ENCODE measurements at places on chromosomes 5 and 9. TPM values are rescaled to one million over a fixed set of nuclear protein-coding genes. Genes with fewer than 3 reads are reported as not detected.

Gene FGF1
- polyA plus RNA-seq = 21.0 TPM

GRCh38 chr5:108649646-108650045, 98.1 kb upstream of the FER start:
- DNase-seq = no peak

- DNase-seq = no peak
Observed at GRCh38 chr5:10476878-10477277, 35.2 kb downstream of the ROPN1L start.

- no peak for DNase-seq
Observed at GRCh38 chr5:172216345-172216744, 22.4 kb downstream of the EFCAB9 start.

GRCh38 chr5:2353211-2353610, 398.3 kb downstream of the IRX2 start:
- no peak for DNase-seq

DNA sequence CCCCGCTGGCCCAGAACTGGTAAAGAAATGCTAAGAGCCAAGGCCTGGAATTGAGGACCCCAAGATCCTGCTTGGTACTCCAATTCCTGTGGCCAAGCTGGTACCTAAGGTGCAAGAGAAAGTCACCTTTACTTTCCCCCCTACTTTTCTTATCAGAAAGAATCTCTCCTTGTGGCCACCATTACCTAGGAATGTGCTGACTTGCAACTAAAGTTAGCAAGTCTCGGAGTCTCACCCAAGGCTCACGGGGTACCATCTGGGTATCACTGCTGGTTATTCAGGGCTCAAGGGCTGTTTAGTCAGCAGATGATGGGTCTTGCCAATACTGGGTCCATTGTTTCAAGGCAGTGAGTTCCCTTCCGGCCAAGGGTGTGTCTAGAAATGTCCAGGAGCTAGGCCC, 270.2 kb downstream of the KDM4C start:
- no peak for DNase-seq

DNA sequence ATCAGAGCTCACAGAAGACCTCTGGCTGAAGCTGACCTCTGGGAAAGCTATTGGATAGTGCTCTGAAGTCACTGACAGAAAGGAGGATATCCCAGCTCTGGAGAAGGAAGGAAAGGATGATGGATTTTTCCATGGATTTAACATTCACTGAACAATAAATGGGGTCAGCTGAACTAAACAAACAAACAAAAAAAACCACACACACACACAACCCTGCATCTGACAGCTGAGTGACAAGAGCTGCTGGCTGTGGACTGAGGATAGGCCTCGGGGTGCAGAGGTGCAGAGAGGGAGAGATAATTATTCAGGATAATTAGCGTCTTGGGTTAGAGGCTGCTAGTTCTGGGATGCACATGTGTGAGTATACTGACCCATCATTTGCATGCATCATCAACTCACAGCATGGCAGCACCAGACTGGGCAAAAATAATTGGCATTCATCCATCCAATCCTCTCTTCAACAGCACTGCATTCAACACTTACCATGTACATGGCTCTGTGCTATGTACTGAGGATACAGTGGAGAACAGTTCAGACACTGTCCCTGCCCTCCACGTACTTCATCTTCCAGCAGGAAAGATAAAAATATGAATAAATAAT, 131.4 kb upstream of the TRIM32 start:
- no peak for DNase-seq

DNA sequence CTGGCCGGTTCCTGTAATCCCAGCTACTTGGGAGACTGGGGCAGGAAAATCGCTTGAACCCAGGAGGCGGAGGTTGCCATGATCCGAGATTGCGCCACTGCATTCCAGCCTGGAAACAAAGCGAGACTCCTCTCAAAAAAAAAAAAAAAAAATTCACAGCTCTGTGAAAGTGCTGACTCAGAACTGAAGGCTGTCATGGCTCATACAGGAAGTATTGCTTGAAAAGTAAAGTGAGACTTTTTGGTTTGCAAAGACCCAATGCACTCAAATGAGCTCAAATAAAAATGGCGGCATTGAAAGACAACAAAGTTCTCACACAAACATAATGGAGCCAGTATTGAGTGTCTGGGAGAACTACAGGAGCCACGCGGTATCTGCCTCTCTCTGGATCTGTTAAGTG, 202.1 kb downstream of the FBXL7 start:
- no peak for DNase-seq

Gene PDE4D
- 35.9 TPM for polyA plus RNA-seq

GRCh38 chr5:33114361-33114760, 326.4 kb upstream of the TARS1 start:
- DNase-seq = no peak

DNA sequence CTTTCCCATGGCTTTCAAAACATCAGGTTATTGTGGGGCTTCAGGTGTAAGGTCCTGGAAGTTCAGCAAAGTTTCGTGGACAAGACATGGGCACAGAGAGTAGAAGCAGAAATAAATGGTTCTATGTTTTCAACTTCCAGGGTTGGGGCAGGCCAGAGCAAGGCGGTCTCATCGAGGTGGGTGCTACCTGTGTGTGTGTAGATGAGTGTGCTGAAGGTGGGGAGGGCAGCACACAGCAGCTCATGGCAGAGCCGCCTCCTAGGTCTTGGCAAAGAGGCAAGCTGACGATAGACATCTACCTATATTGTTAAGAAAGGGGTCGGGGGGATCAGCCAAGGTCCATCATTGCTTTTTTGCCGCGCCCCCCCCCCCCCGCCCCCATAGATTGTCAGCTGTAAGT, 3.8 kb downstream of the RAB24 start:
- DNase-seq = no peak

Gene HMMR
- polyA plus RNA-seq = 21.5 TPM

Gene LCN9
- not detected for polyA plus RNA-seq

- no peak for DNase-seq
Observed at GRCh38 chr5:40220260-40220659, 459.5 kb upstream of the PTGER4 start.

DNA sequence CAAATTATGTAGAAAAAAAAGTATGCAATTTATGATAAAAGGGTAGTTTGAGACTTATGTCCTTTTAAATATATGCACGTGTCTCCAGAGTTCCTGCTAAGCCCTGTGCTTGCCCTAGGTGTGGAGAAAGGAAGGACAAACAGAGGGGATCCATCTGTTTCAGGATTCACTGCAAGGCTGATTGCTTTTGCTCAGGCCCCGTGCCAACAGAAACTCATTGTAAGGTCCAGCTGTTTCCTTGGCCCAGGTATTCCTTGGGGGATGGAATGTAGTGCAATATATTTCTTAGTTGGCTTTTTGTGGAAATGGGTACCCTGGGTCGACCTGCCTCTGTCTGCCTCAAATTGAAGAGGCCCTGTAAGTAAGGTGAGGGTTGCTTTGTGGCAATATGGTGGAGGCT, 268.6 kb upstream of the CLINT1 start:
- DNase-seq = no peak

DNA sequence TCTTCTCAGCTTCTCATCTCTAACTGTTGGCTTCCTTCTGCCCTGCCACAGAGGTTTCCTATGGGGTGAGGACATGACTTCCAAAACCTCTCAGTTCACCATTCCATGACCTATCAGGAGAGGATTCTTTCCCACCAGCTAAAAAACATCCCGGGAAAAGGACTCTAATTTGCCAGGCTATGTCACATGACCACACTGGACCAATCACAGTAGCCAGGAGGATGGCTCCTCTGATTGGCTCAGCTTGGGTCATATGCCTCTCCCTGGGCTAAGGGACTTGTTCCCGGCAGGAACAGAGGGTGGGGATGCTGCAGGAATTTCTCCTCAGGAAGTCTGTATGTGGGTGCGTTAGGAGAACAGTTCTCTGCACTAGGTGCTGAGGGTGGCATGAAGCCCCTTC, 40.3 kb upstream of the XPA start:
- no peak for DNase-seq

DNA sequence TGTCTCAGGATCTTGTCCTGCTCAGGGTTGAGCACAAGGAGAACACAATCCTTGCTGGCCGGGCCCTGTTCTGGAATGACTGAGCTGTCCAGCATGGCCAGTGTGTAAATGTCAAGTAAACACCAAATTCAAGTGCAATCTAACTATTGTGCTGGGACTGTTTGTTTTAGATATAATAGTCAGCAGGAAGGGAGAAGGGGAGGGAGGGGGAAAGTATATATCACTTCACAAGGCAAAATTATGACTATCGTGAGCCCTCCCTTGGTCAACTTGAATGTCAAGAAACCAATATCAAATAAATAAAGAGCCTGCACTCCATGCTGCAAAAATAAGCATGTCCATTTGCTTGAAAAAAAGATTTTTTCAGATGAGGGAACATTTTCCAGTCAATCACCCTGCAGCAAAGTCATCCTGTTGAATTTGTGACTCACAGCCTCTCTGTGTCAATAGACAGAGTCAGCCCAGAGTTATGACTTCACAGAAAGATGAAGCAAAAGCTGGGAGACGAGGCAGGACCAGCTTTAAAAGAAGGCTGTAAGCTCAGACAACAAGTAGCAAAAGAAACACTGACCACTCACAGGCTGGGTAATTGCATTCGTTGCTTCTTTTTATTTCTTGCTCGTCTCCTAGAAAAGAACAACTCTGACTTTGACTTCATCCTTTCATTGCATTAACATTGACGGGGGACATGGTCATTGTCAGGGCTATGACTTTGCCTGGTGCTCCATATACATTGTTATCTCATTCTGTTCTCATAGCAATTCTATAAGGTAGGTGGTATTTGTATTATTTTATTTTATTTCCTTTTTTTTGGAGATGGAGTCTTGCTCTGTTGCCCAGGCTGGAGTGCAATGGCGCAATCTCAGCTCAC, 15.3 kb upstream of the KLF4 start:
- no peak for DNase-seq

Gene IFNA13
- polyA plus RNA-seq = not detected

DNA sequence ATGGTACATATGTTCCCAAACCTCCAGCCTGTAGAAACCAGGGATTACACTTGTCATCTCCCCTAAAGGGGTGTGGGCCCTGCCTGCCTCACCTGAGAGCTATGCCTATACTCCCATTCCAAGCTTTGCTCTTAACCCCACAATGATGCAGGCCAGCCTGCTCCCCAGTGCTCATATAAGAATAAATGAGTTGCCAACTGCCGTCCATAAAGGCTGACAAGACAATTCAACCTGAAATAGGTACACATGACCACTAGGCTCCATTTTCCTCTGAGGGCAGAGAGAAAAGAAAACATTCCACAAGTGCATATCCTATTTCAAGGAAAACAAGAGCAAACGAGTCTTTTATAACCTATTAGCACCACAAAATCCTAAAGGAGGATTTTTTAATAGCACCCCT, 28.4 kb downstream of the SKP1 start:
- no peak for DNase-seq

- DNase-seq = no peak
Observed at GRCh38 chr9:125705893-125706292, 1.1 kb downstream of the MAPKAP1 start.

DNA sequence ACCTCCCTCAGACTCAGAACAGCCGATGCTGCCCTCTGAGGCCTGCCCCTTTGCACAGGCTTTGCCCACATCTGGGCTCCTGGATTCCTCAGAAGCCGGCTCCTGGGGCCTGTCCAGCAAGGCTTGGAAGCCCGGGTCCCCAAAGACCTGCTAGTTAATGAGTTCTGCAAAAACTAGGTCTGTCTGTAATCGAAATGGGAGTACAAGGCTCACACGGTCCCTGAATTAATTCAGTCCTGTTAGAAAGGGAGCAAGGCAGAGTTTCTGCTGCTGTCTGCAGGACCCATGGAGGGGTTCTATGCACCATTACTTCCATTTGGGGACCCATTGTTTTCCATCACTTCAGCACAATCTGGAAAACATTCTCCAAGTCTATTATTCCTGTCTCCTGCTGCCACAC, 221.8 kb downstream of the MELK start:
- DNase-seq = no peak

Gene NKD2
- 29.4 TPM for polyA plus RNA-seq

- no peak for DNase-seq
Observed at GRCh38 chr5:138752341-138752950, 779 bp upstream of the CTNNA1 start.

GRCh38 chr9:124654431-124654830, 116.7 kb downstream of the NR6A1 start:
- DNase-seq = no peak

Gene IFT74
- polyA plus RNA-seq = 38.5 TPM

- peak; percentile 95 for DNase-seq
Observed at GRCh38 chr9:86947146-86948073, at the start of gene GAS1. Gene GAS1, minus strand, starts transcription at chr9:86947506. Its CDS starts 727 bp downstream, at chr9:86946779.

Gene NPDC1
- 32.6 TPM for polyA plus RNA-seq

- DNase-seq = no peak
Observed at GRCh38 chr5:72185496-72186329, 78.4 kb downstream of the MAP1B start.

GRCh38 chr9:130912932-130913598, 16.5 kb upstream of the QRFP start:
- no peak for DNase-seq

- DNase-seq = no peak
Observed at GRCh38 chr9:27373851-27374250, 76.9 kb upstream of the EQTN start.

DNA sequence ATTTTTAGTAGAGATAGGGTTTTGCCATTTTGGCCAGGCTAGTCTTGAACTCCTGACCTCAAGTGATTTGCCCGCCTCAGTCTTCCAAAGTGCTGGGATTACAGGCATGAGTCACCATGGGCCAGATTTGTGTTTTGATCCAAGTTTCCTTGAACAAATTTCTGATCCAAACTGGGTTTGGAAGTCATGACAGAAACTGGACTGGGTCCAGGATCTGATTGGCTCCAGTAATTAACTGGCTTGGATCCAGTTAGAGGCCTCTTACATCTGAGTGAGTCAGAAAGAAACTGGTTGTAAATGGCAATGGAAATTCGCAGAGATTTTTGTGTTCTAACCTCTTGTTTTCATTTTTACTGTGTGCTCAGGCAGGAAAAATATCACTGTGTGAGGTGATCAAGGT, 141.6 kb downstream of the SLC25A46 start:
- no peak for DNase-seq

Gene TEK
- polyA plus RNA-seq = 30.9 TPM

Gene GFI1B
- polyA plus RNA-seq = 0.87 TPM

GRCh38 chr9:137820161-137820855, 57.3 kb upstream of the CACNA1B start:
- DNase-seq = no peak

DNA sequence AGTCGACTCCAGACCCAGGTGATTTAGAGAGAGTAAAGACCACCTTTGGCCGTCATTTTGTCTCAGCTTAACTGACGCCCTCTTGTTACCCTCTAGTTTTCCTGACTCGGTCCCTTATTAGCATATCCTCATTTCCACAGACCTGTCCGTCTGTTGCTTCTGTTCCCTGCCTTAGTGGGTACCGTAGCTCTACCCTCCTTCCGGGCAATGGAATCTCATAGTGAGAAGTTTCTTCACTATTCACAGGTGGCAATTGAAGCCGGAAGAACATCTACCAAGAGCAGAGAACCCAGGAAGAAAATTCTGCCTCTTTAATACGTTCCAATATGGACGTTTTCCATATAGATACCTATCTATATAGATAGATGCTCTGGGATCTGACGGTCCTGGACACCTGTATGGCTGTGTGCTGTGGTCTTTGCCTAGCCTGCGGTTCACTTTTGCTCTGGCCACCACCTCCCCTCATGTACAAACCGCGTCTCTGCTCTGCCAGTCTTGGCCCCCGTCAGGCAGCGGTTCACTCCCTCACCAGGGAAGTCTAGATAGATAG, 652 bp upstream of the TMEM161B start:
- DNase-seq = peak; percentile 21

GRCh38 chr9:70534061-70534460, 119.6 kb upstream of the KLF9 start:
- DNase-seq = no peak

Gene IL33
- 7.3 TPM for polyA plus RNA-seq

GRCh38 chr5:176844281-176844680, 33.9 kb downstream of the UNC5A start:
- no peak for DNase-seq

Data from left renal cortex interstitium (tissue), 4 donors.